ENCODE measurements at places on chromosomes 1 and 21.

GRCh38 chr1:241999026-241999425 is at the start of gene MAP1LC3C:
Gene MAP1LC3C, minus strand, starts transcription at chr1:241999098. Its CDS starts 90 bp downstream, at chr1:241999008.
- no peak for DNase-seq

- DNase-seq: no peak
Measured at GRCh38 chr1:27361553-27361952, 5.2 kb downstream of the MAP3K6 start.

- DNase-seq: no peak
Measured at GRCh38 chr1:209316929-209317328, 266.6 kb upstream of the CAMK1G start.

- no peak for DNase-seq
Measured at GRCh38 chr1:159980786-159981185, 26.7 kb upstream of the SLAMF9 start.

GRCh38 chr21:46425041-46425440 is 33.6 kb upstream of the DIP2A start:
- DNase-seq: no peak

- DNase-seq: no peak
Measured at GRCh38 chr1:20974069-20974468, 187.0 kb upstream of the HP1BP3 start.

- DNase-seq: no peak
Measured at GRCh38 chr1:3441410-3441847, 13.0 kb upstream of the ARHGEF16 start.

All from DMS79 treated with DMSO at 0.1 percent for 48 hours (cell line).